ENCODE measurements at places on chromosomes 3 and 15. TPM values are rescaled to one million over a fixed set of nuclear protein-coding genes. Genes with fewer than 3 reads are reported as not detected.

DNA sequence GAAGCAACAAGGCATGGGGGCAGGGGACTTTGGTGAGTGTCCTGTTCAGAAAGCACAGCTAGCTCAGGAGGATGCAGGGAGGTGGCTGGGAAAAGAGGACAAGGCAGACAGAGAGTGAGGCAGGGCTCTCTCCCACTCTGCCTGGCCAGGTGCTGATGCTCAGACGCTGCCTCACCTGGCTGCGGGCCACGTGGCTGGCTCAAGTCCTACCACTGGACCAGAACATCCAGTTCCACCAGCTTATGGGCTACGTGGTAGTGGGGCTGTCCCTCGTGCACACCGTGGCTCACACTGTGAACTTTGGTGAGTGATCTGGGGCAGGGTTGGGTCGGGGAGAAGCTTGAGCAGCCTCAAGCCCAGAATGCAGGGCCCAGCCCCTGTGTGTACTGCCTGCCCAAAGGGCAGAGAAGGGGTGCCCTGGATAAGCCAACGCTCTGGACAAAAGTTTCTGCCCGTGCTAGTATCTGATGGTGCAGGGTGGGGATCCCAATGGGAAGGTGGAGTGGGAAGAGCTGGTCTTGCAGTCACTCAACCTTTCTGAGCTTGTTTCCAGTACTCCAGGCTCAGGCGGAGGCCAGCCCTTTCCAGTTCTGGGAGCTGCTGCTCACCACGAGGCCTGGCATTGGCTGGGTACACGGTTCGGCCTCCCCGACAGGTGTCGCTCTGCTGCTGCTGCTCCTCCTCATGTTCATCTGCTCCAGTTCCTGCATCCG is 20.9 kb downstream of the NOX5 start:
- H3K4me3 ChIP-seq: no peak overlapping the region
- H3K4me1 ChIP-seq: peaks cover 2% of the 10 kb centered on the region

GRCh38 chr15:75732177-75732808 is 19.6 kb upstream of the CSPG4 start:
- H3K36me3 ChIP-seq: no peaks in the 10 kb centered on the region
- peak overlapping the region; percentile 57 for H3K27ac ChIP-seq
- no peaks in the 10 kb centered on the region for H3K4me1 ChIP-seq
- no peaks in the 10 kb centered on the region for H3K27me3 ChIP-seq
- no peak overlapping the region for H3K4me3 ChIP-seq
- DNase-seq: no peak

DNA sequence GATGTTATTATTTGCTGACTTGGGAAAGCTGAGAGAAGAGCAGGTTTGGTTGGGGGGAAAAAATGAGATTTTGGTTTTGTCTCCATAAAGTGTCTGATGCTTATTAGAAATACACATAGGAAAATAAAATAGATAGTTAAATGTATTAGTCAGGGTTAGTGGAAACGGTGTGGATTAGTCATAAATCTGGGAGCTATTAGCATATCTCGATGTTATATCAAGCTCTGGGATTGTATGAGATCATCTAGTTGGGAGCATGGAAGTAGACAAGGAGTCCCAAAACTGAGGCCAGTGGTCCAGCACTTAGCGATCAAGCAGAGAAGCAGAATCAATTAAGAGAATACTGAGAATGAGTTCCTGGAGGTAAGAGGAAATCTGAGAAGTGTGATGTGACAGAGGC is 845.5 kb downstream of the ROBO2 start:
- no peaks in the 10 kb centered on the region for H3K4me1 ChIP-seq
- H3K4me3 ChIP-seq: no peak overlapping the region
- H3K27me3 ChIP-seq: no peaks in the 10 kb centered on the region
- no peak overlapping the region for H3K27ac ChIP-seq

DNA sequence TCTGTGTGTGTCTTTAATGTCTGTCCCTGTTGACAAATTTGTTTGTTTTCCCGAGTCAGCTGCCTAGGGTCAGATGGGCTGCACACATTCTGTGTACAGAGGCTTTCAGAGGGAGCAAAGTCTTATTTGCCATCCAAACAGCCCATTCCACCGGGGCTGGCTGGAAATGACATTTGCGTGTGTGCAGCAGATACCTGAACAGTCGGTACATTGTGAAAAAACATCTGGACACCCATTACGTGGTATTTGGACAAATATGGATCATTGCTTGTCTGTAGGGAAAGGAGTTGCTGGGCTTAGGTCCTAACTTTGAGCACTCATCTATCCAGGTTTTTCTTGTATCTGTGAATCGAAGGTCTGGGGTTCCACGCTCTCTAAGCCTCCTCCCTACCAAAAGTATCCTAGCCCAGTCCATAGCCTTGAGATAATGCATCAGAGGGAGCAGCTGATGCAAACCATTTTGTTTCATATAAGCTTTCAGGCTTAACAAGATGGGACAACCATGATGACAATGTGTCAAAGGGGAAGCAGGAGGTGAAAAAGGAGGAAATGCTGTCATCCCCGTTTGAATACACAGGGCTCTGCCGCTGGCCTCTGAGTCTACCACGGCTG is 22.2 kb upstream of the CMTM8 start:
- H3K4me1 ChIP-seq: no peaks in the 10 kb centered on the region
- no peak overlapping the region for H3K4me3 ChIP-seq
- no peaks in the 10 kb centered on the region for H3K36me3 ChIP-seq
- no peak overlapping the region for H3K27ac ChIP-seq
- no peaks in the 10 kb centered on the region for H3K27me3 ChIP-seq

- no peaks in the 10 kb centered on the region for H3K27me3 ChIP-seq
- H3K4me1 ChIP-seq: no peaks in the 10 kb centered on the region
- no peak for DNase-seq
- H3K4me3 ChIP-seq: no peak overlapping the region
- H3K36me3 ChIP-seq: no peaks in the 10 kb centered on the region
- H3K27ac ChIP-seq: no peak overlapping the region
Observed at GRCh38 chr3:11240496-11240895, 31.7 kb upstream of the ATG7 start.

DNA sequence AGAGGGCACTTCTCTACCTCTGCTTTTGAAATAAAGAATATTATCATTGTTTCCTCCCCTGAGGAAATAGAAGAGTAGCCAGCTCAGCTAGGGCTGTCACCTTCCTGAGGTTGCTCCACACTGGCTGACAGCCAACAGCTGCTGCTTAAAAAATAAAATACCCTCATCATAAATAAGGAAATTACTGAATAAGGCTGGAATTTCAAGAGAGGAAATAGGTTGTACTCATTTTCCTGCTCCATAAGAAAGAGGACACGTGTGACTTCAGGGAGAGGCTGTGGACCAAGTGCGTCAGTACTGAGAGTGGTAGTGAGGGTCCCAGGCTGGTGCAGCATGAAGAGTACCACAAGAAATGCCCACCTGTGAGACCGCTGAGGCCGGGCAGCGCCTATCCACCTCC is 8.1 kb upstream of the C2CD4B start:
- H3K27me3 ChIP-seq: no peaks in the 10 kb centered on the region
- H3K4me1 ChIP-seq: no peaks in the 10 kb centered on the region
- H3K4me3 ChIP-seq: no peak overlapping the region
- H3K36me3 ChIP-seq: no peaks in the 10 kb centered on the region
- H3K27ac ChIP-seq: peak overlapping the region; percentile 44

- no peak for DNase-seq
- peak overlapping the region; percentile 81 for H3K4me3 ChIP-seq
- no peaks in the 10 kb centered on the region for H3K27me3 ChIP-seq
- peak overlapping the region; percentile 88 for H3K27ac ChIP-seq
- no peaks in the 10 kb centered on the region for H3K36me3 ChIP-seq
Observed at GRCh38 chr3:114057011-114057347, 442 bp downstream of the QTRT2 start.

DNA sequence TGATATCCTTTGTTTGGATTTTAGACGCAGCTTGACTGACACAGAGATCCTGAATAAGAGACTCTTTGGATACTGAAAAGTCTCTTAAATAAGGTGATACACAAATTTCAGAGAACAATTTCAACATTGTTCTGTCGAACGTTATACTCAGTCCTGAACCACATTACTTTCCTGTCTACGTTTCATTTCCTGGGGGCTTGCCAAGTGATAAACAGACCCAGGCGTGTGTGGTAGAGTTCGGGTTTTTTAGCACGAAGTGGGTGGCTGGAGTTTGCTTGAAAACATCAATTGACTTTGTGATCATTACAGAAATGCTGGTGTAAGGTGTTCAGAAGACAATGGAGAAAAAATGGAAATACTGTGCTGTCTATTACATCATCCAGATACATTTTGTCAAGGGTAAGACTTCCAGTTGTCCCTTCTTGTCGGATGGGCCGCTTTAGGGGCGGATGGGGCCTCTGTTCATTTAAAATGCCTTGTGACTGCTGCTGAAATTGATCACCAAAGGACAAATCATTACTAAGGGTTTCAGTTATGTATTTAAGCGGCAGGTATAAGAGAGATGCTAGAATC is at the start of gene CD96:
TSS of gene CD96 (plus strand) at position 287 of the 573 bp plus-strand sequence. CDS start at position 339, 52 bp downstream.
- H3K4me1 ChIP-seq: no peaks in the 10 kb centered on the region
- no peak for DNase-seq
- H3K27me3 ChIP-seq: no peaks in the 10 kb centered on the region
- peak within 1 kb of the TSS; percentile 3 for H3K4me3 ChIP-seq

GRCh38 chr15:78854833-78855372 is 17.8 kb upstream of the MORF4L1 start:
- no peak for DNase-seq
- no peak overlapping the region for H3K4me3 ChIP-seq
- H3K27me3 ChIP-seq: no peaks in the 10 kb centered on the region

DNA sequence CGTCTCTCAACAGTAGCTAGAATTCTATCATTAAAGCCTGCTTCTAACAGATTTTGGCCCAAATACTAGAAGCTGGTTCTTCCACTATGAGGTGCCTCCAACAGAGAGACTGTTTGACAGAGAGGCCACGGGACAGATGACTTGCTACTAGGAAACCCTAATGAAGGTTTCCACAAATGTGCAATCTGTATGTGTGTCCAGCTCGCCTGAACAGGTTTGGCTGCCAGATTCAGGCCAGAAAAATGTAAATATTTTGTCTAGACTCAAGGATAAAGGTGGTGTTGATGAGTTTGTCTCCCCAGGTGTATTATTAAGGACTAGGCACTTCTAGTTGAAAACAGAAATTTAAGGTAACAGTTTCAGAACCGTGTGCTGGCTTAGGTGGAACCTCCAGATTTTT is 91.6 kb upstream of the TRIM42 start:
- H3K4me1 ChIP-seq: no peaks in the 10 kb centered on the region
- no peaks in the 10 kb centered on the region for H3K36me3 ChIP-seq
- H3K4me3 ChIP-seq: no peak overlapping the region

GRCh38 chr3:113575206-113575605 is 42.9 kb downstream of the SIDT1 start:
- no peaks in the 10 kb centered on the region for H3K27me3 ChIP-seq
- no peak for DNase-seq
- H3K4me3 ChIP-seq: no peak overlapping the region
- H3K4me1 ChIP-seq: no peaks in the 10 kb centered on the region

- no peaks in the 10 kb centered on the region for H3K4me1 ChIP-seq
- H3K36me3 ChIP-seq: no peaks in the 10 kb centered on the region
- no peak for DNase-seq
- H3K27ac ChIP-seq: no peak overlapping the region
- H3K27me3 ChIP-seq: no peaks in the 10 kb centered on the region
- H3K4me3 ChIP-seq: no peak overlapping the region
Observed at GRCh38 chr3:3200632-3201212, 21.2 kb upstream of the CRBN start.

GRCh38 chr15:81026836-81027599 is 26.3 kb downstream of the TLNRD1 start:
- no peaks in the 10 kb centered on the region for H3K4me1 ChIP-seq
- DNase-seq: no peak
- no peaks in the 10 kb centered on the region for H3K36me3 ChIP-seq
- no peaks in the 10 kb centered on the region for H3K27me3 ChIP-seq
- no peak overlapping the region for H3K4me3 ChIP-seq

GRCh38 chr15:48798319-48798718 is 12.6 kb downstream of the CEP152 start:
- DNase-seq: no peak
- H3K4me1 ChIP-seq: no peaks in the 10 kb centered on the region
- H3K4me3 ChIP-seq: no peak overlapping the region
- no peaks in the 10 kb centered on the region for H3K36me3 ChIP-seq
- no peaks in the 10 kb centered on the region for H3K27me3 ChIP-seq

GRCh38 chr15:38228618-38229017 is 24.0 kb upstream of the SPRED1 start:
- no peaks in the 10 kb centered on the region for H3K27me3 ChIP-seq
- no peak overlapping the region for H3K27ac ChIP-seq
- H3K4me1 ChIP-seq: no peaks in the 10 kb centered on the region
- H3K36me3 ChIP-seq: no peaks in the 10 kb centered on the region
- no peak for DNase-seq

DNA sequence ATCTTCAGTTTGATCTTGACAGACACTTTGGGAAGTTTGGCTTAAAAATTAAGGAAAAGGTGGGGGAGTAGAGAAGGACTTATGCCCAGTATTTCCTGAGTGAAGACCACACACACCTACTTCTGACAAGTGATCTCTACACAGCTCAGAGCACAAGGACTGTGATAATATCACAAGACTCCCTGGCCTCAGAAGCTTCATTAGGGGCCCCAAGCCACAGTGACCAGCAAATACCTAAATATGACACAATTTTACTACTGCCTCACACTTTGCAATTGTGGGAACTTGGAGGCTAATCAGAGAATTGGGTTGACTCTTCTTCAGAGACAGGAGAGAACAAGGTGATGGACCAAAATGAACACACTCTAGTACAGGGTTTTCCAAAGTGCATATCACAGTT is 2.6 kb downstream of the ILDR1 start:
- H3K4me3 ChIP-seq: no peak overlapping the region
- DNase-seq: no peak
- no peak overlapping the region for H3K27ac ChIP-seq
- no peaks in the 10 kb centered on the region for H3K36me3 ChIP-seq

- no peak overlapping the region for H3K4me3 ChIP-seq
- no peaks in the 10 kb centered on the region for H3K27me3 ChIP-seq
- no peak overlapping the region for H3K27ac ChIP-seq
- DNase-seq: no peak
- H3K4me1 ChIP-seq: no peaks in the 10 kb centered on the region
Observed at GRCh38 chr15:80418892-80419537, 14.8 kb downstream of the ARNT2 start.

DNA sequence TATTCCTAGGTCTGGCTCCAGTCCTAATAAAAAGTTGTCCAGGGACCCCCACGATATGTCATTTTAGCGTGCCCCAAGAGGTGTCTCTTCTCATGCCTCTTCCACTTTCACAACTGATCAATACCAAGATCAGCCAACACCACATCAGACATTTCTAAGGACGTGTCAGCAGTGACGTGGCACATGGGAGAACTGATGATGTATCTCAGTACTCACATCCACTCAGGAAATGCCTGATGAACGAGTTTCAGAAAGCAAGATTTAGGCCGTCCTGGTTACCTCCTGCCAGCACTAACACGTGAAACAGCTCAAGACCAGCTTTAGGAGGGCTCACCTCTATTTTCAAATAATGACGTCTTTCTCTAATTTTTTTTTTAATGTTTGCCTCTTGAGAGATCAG is 19.6 kb downstream of the VGLL4 start:
- H3K36me3 ChIP-seq: no peaks in the 10 kb centered on the region
- no peak overlapping the region for H3K27ac ChIP-seq
- H3K4me1 ChIP-seq: no peaks in the 10 kb centered on the region

- no peak for DNase-seq
- no peaks in the 10 kb centered on the region for H3K27me3 ChIP-seq
- no peaks in the 10 kb centered on the region for H3K4me1 ChIP-seq
- H3K36me3 ChIP-seq: no peaks in the 10 kb centered on the region
- H3K4me3 ChIP-seq: no peak overlapping the region
Observed at GRCh38 chr3:3556078-3556477, 243.2 kb upstream of the LRRN1 start.

The NPAP1 gene
- not detected for total RNA-seq

The THPO gene
- total RNA-seq: 0.64 TPM

The LXN gene
- total RNA-seq: 12.0 TPM

The MB21D2 gene
- 11.9 TPM for total RNA-seq

The MYRIP gene
- total RNA-seq: 4.8 TPM

The NRG4 gene
- total RNA-seq: not detected

The CYP1A1 gene
- total RNA-seq: 0.80 TPM

The TM4SF18 gene
- 43.8 TPM for total RNA-seq

The MAP2K1 gene
- total RNA-seq: 29.2 TPM

The GOLGA8G gene
- not detected for total RNA-seq

The AGBL1 gene
- not detected for total RNA-seq
